Dorsolateral prefrontal cortex (tissue), 122 donors: ENCODE measurements at places on chromosomes 4 and X.

DNA sequence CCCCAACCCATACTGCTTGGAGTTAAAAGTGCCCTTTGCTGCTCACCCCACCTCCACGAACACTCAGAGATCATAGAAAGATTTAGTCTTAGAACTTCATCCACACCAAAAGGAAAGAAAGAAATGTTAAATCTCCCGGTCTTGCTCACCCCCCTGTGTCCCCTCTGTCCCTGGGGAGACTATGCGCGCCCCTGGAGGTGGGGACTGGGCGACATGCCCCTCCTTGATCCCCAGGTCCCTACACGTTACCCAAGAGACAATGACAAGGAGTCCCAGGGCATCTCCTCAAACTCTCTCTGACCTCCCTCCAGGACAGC, 620 bp downstream of the ITM2A start:
- no peak for DNase-seq

- no peak for DNase-seq
Observed at GRCh38 chr4:172619798-172620197, 548.8 kb upstream of the GALNT7 start.

GRCh38 chr4:38003628-38004027, 43.4 kb downstream of the PTTG2 start:
- DNase-seq = no peak

DNA sequence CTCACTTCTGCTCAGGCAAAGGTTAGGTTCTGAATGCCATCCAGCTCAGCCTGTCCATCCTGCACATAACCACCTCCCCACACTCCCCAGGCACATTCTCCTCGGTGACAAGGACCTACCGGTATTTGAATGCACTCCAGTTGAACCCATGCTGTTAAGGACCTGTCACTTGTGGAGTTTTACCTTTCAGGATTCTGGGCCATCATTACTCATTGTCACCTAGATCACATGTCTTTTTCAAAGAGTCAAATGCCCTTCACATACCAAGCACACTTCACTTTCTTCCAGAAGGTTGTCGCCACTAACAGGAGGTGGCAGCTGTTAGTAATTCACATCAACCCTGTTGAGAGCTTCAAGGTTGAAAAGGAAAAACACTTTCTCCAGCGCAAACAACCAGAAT, 218.3 kb downstream of the SOWAHB start:
- no peak for DNase-seq

- no peak for DNase-seq
Observed at GRCh38 chr4:15291122-15291521, 136.7 kb upstream of the C1QTNF7 start.
